ENCODE measurements at places on chromosomes 3 and 15.

GRCh38 chr3:40309925-40310695 lies 603 bp downstream of the EIF1B start:
- DNase-seq = no peak

GRCh38 chr3:128160661-128161060 lies 7.4 kb downstream of the EEFSEC start:
- DNase-seq = no peak

DNA sequence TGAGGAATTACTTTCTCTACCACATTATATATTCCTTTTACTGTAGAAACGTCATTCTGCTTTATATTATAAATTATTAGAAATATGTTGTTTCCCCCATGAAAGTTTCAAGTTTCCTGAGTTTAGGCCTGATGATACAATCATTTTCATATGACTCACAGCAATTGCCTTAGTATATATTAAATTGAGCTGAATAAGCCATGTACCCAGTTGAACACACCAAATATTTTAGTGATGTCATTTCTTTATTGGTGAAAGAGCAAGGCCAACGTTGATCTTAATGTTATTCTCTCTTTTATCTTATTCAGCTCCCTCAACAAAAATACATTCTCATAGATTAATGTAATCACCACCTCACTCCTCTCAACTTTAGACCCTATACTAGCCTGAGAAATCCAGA lies 30.8 kb downstream of the B3GNT5 start:
- no peak for DNase-seq

DNA sequence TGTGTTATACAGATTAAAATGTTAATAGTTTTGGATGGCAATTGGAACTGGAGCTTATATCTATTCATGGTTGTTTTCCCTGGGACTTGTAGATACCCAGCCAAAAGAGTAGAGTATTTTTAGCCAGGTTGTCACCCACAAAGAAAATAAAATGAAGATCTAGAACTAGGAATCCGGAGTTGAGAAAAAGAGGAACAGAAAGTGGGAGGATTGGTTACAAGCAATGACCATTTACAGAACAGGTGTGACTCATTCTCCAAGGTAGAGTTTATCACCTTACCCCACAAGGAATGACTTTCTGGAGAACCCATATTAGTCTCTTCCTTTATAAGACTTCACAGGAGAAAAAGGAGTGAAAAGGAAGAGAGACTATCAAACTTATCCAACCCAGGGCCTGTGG lies 99.8 kb downstream of the TMEM108 start:
- DNase-seq = no peak

- DNase-seq = no peak
These were observed 2.8 kb downstream of the TOP2B start for GRCh38 chr3:25661694-25662437.

GRCh38 chr3:73618461-73618860 lies 6.3 kb downstream of the PDZRN3 start:
- DNase-seq = no peak

GRCh38 chr3:30675774-30676173 lies 69.4 kb downstream of the TGFBR2 start:
- no peak for DNase-seq

DNA sequence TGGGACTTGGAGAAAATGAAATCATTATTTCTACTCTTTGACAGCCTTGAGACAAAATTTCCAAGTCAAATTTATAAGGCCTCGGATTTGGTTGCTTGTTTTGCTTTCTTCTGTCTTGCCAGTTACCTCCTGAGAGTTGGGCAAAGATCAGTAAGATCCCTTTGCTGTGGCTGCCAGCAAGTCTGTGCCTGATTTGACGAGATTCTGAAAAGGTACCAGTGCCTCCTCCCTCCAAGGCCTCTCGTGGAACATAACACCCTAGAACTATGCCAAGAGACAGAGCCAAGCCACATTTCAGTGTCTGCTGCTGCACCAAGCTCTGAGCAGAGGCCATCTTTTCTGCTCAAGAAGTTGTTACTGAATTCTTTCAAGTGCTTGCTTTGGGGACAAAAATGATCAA lies 61.0 kb downstream of the GTPBP8 start:
- no peak for DNase-seq

DNA sequence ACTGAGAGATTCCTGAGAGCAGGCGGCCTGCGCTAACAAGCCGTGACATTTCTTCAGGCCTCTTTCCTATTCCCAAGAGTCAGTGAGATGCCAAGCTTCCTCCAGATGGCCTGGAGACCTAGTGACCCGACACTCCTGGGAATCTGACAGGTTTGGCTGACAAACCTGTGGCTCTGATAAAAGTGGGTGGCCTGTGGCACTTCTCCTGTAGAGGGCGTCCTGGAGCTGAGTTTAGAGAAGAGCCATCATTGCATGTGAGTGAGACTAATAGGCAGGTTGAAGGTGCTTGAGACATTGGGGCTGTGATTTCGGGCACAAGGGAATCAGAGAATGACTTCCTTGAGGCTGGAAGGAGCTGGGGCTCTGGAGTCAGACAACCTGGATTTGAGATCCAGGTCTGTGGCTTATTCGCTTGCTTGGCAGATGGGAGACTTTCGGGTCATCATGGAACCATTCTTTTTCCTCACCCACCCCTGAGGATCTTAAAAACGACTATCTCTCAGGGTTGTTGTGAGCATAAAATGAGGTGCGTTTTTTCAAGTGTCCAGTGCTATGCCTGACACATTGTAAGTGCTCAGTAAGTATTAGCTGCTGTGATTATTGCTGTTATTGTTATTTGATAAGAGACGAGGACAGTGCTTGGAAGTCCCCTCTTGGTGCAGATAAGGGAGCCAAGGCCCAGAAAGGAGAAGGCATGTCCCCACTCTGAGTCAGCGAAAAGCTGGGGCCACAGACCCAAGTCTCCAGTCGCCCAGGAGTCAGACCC lies 77.2 kb downstream of the SCN10A start:
- DNase-seq = peak; percentile 7

Data from stimulated activated CD8-positive, alpha-beta memory T cell treated with anti-CD3 and anti-CD28 coated beads, Interleukin-15, amount 100 ng/mL, for 48 hours (primary cell).